ENCODE measurements at places on chromosomes 6 and 20.

- DNase-seq: no peak
Observed at GRCh38 chr6:3561725-3562124, 104.9 kb upstream of the SLC22A23 start.

DNA sequence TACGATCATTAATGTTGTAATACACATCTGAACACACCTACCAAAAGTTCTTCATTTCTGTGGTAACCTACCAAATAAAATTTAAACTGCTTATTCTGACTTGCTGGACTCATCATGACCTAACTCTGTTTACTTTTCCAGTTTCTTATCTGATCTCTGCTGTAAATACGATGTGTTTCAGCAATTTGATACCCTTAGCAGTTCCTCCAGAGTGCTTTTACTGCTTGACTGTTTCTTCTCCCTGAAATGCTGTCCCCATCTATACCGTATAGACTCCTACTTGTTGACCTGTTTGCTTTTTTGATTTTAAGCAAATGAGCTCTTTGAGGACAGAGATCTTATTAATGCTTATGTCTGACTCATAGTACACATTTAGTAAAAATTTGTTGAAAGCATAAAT is 119.5 kb downstream of the SCAF8 start:
- no peak for DNase-seq

- no peak for DNase-seq
Observed at GRCh38 chr20:37893566-37894241, 9.2 kb upstream of the VSTM2L start.

GRCh38 chr6:79404261-79404660 is 133.0 kb downstream of the LCA5 start:
- no peak for DNase-seq

DNA sequence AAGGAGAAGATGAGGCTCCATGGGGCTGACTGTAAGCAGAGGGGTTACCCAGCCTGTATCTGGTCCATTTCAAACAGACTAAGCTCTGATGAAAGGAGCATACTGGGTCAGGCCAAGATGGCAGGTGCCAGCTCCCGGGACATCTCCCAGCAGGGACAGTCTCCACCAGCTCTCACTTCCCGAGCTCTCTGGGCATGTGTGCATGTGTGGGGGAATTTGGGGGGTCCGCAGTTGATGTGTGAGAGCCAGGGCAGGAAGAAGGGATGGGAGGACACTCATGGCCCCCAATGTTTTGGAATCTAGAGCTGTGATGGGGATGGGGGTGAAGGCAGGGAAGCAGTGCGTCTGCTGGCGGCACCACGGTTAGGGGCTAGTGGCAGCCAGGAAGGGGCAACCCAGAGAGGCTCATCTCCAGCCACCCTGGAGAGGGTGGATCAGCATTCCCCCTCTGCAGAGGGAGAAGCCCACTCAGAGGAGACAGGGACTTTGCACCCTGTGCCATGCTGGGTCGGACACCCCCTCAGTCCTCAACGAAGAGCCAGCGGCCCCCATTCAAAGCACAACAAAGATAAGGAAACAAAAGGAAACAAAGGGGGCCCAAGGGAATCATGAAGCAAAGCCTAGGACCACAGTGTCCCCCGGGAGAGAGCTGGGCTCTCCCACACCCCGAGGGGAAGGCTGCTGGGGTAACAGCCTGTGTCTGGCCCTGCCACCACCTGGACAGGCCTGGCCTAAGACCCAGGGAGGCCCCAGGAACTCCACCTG is 52.4 kb downstream of the DSTN start:
- DNase-seq: no peak

DNA sequence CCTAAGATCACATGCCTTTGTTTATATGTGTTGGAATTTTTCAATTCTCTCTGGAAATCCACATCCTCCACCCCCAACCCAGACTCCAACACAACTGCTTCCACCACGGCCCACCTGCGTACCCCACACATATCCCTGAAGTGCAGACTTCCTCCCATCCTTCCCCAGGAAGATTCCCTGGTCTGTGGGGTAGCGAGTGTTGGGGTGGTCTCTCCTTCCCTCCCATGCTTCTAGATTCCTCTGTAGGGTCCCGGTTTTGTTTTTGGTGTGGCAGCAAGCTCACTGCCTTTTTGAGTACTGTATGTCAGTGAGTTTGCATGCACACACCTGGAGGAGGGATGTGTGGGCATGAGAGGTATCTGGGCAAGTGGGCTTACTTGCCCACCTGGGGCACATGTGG is 127.6 kb downstream of the MRPL14 start:
- DNase-seq: no peak

DNA sequence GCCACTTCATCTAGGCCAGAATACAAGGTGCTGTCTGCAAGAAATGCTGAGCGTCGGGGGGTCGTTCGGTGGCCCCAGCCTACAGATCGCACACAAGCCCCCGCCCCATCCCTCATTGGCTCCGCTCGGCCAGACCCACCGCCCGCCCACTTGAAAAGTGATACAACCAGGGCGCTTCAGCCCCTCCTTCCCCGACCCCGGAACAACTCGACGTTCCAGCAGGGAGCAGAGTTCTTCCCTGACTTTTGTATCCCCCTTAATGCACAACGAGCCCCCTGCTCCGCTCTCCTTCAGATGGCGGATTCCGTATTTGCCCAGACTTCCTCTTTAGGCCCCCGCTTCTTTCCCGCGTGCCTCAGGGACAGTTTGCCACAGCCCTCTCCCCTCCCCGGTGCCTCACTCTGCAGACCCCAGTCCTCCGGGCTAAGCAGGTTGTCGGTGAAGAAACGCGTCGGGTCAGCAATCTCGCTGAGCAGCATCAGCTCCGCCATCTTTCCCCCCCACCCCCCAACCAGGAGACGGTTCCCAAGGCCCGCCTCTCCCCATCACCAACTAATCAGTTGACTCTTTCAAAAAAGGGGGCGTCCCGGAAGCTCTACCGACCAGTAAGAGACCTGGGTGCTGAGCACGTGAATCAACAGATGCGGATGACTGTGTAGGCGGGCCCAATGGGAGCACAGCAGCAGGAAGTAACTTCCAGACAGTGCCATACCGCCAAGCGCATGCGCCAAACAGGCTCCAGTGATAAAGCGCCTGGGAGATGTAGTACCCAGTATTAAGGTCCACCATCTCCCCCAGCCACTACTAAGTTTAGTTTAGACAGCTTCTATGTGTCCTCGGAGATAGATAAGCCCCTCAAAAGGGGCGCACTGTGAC is at the start of gene ATF6B:
Gene ATF6B, minus strand, starts transcription at position 530 of the 876 bp plus-strand sequence. Its CDS starts 39 bp downstream, at position 491.
- DNase-seq: peak; percentile 98

DNA sequence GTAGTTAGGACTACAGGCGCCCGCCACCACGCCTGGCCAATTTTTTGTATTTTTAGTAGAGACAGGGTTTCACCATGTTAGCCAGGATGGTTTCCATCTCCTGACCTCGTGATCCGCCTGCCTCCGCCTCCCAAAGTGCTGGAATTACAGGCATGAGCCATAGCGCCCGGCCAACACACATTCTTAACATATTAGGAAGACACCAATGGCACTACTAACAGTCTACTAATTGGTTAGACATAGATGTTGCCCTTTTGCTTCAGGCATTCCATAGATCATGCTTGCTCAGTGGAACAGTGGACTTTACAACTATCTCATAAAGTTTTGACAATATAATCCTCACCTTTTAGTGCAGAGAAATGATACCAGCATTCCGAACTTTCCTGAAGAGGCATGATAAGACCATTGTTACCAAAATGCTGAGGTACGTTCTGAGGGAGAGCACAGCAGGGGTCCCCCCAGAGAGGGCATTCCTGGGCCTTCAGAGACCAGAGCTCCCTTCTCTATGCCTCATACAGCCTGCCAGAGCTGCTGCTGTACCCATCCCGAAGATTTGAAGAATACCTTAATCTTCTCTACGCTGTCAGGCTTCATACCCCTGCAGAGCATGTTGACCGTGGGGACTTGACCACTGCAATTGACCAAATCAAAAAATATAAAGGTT is 89.4 kb downstream of the ECT2L start:
- no peak for DNase-seq

GRCh38 chr20:46293084-46293483 is 15.2 kb downstream of the CDH22 start:
- no peak for DNase-seq

GRCh38 chr6:53032849-53033248 is 32.4 kb upstream of the FBXO9 start:
- DNase-seq: no peak

GRCh38 chr20:62159839-62160238 is 16.3 kb downstream of the SS18L1 start:
- no peak for DNase-seq

GRCh38 chr20:14829906-14830305 is 492.5 kb upstream of the FLRT3 start:
- no peak for DNase-seq

- no peak for DNase-seq
Observed at GRCh38 chr6:21738180-21739094, 144.9 kb downstream of the SOX4 start.

GRCh38 chr20:57698116-57698866 is 11.5 kb downstream of the PMEPA1 start:
- no peak for DNase-seq

DNA sequence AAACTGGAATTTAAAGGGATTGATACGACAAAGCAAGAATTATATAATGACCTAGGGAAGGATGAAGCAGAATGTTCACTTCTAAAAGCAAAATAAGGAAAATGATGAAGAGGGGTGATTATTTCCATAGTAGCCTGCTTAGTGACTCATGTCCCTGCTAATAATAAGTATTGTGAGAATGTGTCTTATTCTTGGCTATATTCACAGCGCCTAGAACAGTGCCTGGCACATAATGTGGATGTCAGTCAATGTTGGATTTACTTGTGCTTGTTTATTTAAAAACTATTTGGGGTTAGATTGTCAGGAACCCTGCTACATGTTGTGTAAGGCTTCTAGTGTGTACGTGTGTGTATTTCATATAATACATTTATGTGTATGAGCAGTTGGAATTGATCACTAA is 85.1 kb downstream of the ZFAND3 start:
- no peak for DNase-seq

Measured in CMK (cell line).